ENCODE measurements at places on chromosomes 1 and 21. TPM values are rescaled to one million over a fixed set of nuclear protein-coding genes. Genes with fewer than 3 reads are reported as not detected.
A peak's percentile ranks its signal among the peaks of the same experiment; 100 is the strongest.

- no peak overlapping the region for H3K4me3 ChIP-seq
- H3K36me3 ChIP-seq, result no peaks in the 10 kb centered on the region
- no peaks in the 10 kb centered on the region for H3K27me3 ChIP-seq
- DNase-seq, result no peak
- no peak overlapping the region for H3K27ac ChIP-seq
- H3K4me1 ChIP-seq, result no peaks in the 10 kb centered on the region
Measured at GRCh38 chr1:221316491-221317056, 425.3 kb downstream of the DUSP10 start.

The KIRREL1 gene
- polyA plus RNA-seq, result 35.6 TPM

DNA sequence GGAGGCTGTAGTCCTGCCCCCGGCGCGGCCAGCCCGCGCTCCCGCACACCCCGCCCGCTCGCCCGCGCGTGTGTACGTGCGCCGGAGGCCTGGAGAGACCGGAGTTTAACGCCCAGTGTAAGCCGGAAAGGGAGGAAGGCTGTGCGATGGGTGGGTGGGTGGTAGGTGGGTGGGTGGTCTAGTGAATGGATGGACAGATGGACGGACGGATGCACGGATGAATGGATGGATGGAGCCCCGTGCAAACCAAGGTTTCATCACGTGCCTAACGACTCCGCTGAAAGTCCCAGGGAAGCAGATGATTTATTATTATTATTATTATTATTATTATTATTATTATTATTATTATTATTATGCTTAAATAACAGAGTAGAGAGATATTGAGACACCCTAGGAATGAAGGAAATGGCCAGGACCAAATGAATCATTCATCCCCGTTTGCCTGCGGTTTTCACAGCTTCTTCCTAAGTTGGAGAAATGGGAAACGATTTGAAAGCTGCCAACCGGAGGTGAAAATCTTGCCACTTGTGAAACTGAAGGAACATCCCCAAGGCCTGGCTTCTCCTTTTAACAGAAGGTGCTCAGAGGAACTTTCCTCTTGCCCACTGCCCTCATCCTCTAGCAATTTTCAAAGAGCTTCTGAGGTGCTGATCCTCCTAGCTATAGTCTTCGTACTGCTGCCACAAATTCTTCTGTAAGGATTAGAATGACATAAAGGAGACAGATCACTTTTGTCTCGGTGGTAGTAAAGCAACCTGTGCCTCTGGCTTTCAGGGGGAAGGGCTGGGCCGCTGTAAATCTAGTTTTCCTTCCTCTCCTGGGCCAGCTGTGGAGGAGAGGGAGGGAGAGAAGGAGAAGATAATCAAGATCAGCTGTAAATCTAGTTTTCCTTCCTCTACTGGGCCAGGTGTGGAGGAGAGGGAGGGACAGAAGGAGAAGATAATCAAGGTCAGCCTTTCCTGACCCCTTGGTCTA lies 648 bp upstream of the RGS7 start:
- H3K4me3 ChIP-seq, result peak overlapping the region; percentile 45
- H3K36me3 ChIP-seq, result no peaks in the 10 kb centered on the region
- H3K27me3 ChIP-seq, result no peaks in the 10 kb centered on the region
- H3K4me1 ChIP-seq, result peaks cover 3% of the 10 kb centered on the region
- no peak overlapping the region for H3K27ac ChIP-seq

- no peak overlapping the region for H3K4me3 ChIP-seq
- no peaks in the 10 kb centered on the region for H3K36me3 ChIP-seq
- no peaks in the 10 kb centered on the region for H3K27me3 ChIP-seq
- no peaks in the 10 kb centered on the region for H3K4me1 ChIP-seq
Measured at GRCh38 chr21:21373969-21374368, 375.8 kb downstream of the NCAM2 start.

The ZNF683 gene
- polyA plus RNA-seq, result not detected

GRCh38 chr1:31617916-31618746 lies 642 bp downstream of the HCRTR1 start:
- no peaks in the 10 kb centered on the region for H3K4me1 ChIP-seq
- peak overlapping the region; percentile 39 for H3K4me3 ChIP-seq
- peak; percentile 59 for DNase-seq
